A172 (cell line): ENCODE measurements at places on chromosomes 6 and 20.

GRCh38 chr6:27669624-27670301 lies 196.9 kb upstream of the ZNF184 start:
- no peak for DNase-seq

GRCh38 chr6:154440022-154440421 lies 70.5 kb downstream of the CNKSR3 start:
- DNase-seq, result no peak

- DNase-seq, result no peak
Measured at GRCh38 chr20:25295386-25296093, 47.7 kb downstream of the PYGB start.

DNA sequence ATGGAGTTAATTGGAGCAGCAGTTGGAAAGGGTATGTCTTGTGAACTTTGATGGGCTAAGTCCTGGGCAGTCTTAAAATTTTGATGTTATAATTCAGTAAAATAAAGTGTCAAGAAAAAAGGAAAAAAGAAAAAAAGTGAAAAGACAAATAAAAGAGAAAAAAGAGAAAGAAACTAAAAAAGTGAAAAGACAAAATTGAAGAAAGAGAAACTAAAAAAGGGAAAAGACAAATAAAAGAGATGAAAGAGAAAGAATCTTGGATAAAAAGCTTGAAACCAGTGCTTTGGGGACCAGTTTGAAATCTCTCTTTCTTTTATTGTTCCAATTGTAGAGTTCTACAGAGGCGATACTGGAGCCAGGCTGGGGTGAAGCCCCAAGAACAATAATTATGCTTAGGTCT lies 12.0 kb upstream of the PGK2 start:
- no peak for DNase-seq

- peak; percentile 32 for DNase-seq
Measured at GRCh38 chr6:19812512-19813119, 24.6 kb upstream of the ID4 start.

DNA sequence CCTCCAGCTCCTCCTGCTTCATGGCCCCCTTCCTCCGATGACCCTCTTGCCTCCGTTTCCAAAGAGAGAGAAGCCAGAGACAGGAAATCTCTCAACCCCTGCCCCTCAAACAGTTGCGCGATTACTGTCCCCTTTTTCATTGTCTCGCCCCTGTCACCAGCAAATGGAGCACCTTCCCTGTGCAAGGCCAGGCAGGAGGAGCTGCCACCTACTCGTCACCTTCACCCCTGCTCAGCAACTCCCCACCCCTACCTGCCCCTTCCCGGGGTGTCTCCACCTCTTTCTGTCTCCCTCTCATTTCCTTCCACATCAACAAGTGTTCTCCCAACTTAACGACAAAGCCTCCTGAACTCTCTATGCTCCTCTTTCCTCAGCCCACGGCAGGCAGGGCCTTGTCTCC lies 13.7 kb downstream of the PNLDC1 start:
- DNase-seq, result no peak

DNA sequence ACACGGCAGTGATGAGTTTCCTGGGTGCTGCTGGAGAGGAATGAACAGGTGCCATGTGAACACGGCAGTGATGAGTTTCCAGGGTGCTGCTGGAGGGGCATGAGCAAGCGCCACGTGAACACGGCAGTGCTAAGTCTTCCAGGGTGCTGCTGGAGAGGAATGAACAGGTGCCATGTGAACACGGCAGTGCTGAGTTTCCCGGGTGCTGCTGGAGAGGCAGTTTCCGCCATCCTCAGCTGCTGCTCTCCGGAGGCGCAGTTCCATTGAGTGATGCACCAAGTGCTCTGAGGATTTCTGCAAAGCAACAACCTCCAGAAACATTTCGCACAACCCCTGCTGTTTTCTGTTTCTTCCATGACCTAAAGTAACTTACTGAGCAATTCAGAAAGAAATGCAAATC lies 155.4 kb downstream of the SMOC2 start:
- DNase-seq, result no peak

- no peak for DNase-seq
Measured at GRCh38 chr6:29887819-29888776, 54.2 kb upstream of the HLA-A start.

GRCh38 chr6:17527076-17527475 lies 73.0 kb upstream of the FAM8A1 start:
- DNase-seq, result no peak

GRCh38 chr6:143205991-143206390 lies 145.3 kb downstream of the AIG1 start:
- no peak for DNase-seq

DNA sequence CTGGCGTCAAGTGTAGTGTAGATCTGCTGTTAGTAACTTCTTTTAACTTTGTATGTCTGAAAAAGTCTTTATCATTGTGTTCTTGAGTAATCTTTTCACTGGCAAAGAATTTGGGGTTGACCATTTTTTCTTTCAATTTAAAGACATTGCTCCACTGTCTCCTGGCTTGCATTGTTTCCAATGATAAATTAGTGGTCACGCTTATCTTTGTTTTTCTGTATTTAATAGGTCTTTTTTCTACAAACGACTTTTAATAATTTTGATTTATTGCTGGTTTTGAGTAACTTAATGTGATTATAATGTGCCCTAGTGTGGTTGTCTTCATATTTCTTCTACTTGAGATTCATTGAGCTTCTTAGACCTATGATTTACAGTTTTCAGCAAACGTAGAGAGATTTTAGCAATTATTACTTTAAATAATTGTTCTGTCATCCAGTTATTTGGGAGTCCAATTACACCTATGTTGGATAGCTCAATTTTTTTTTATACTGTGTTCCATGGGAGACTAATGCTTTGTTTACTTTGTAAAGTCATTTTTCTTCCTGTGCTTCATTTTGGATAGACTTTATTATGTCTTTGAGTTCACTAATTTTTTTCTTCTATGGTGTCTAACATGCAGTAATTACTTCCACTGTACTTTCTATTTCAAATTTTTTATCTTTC lies 38.3 kb upstream of the HEY2 start:
- DNase-seq, result no peak

DNA sequence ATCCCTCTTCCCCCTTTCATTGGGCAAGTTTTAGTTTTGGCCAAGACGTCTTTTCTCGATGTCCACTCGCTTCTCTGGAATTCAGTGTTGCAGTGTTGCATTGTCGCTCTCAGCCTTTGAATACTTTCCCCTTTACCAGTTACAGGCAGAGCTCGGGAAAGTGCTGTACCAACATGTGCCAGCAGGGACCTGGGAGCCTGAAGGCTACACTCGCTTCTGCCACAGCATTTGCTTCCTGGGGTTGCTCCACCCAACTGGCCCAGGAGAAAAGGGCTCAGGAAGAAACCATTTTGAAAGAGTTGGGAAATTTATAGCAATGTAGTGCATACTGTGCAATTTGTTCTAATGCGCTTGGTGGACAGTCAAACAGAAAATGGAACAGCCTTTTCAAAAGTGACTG lies 78.6 kb downstream of the LINC00237 start:
- peak; percentile 35 for DNase-seq

- DNase-seq, result no peak
Measured at GRCh38 chr6:131048933-131049515, 14.0 kb downstream of the EPB41L2 start.

- DNase-seq, result no peak
Measured at GRCh38 chr6:19299129-19299528, 538.0 kb upstream of the ID4 start.

GRCh38 chr6:14386668-14387067 lies 269.1 kb downstream of the CD83 start:
- no peak for DNase-seq

- no peak for DNase-seq
Measured at GRCh38 chr6:125539892-125540291, 209.5 kb upstream of the HEY2 start.

GRCh38 chr6:116190550-116190949 lies 63.3 kb downstream of the TSPYL4 start:
- DNase-seq, result peak; percentile 5

DNA sequence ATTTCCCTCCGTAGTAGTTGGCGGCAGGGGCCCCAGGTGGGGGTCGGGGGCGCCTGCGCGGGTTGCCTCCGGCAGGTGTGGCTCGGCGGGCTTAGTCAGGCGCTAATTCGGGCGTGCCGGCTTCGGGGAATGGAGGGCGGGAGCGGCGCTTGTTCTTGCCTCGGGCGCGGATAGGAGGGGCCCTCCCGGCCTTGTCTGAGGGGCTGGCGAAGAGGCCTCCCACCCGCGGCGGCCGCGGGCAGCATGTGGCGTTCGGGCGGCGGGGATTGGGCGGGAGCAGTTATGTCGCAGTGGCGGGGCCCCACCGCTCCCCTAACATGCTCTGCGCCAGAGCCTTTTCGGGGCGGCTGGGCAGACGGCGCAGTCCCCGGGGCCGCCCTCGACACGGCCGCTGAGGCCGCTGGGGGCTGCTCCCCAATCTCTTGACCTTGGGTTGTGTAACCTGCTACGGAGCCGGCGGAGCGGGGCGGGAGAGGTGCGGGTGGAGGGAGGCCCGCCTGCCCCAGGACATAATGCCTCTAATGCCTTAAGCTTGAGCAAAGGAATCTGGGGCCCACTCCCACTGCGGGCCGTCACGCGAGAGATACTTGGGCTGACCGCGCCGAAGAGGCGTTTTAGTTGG lies 1.1 kb downstream of the AMD1 start:
- DNase-seq, result no peak

DNA sequence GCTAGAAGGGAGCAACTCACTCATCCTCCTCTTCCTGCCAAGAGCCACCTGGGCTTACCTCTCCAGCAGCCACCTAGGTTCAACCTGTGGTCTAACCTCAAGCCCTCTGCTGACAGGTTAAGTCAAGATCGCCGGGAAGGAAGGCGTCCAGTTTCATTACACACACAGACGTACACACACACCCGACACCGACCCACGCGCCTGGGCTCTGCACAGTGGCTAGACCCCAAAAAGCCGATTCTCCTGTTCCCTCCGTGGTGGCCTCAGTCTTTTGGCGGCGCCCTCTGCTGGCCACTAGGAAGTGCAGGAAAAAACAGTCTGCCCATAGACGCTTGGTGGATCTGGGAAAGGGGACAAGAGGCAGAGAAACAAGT lies 52.8 kb downstream of the MRPL14 start:
- peak; percentile 60 for DNase-seq

- no peak for DNase-seq
Measured at GRCh38 chr6:108799791-108800190, 48.4 kb upstream of the ARMC2 start.

- no peak for DNase-seq
Measured at GRCh38 chr6:43741829-43742228, 28.2 kb upstream of the VEGFA start.

- DNase-seq, result no peak
Measured at GRCh38 chr6:56483929-56484328, 158.8 kb downstream of the DST start.

- DNase-seq, result no peak
Measured at GRCh38 chr6:149988550-149989346, 25.0 kb downstream of the ULBP1 start.

GRCh38 chr6:24149836-24150235 lies 23.8 kb downstream of the NRSN1 start:
- DNase-seq, result no peak

- DNase-seq, result no peak
Measured at GRCh38 chr6:137915790-137916189, 48.7 kb downstream of the TNFAIP3 start.

DNA sequence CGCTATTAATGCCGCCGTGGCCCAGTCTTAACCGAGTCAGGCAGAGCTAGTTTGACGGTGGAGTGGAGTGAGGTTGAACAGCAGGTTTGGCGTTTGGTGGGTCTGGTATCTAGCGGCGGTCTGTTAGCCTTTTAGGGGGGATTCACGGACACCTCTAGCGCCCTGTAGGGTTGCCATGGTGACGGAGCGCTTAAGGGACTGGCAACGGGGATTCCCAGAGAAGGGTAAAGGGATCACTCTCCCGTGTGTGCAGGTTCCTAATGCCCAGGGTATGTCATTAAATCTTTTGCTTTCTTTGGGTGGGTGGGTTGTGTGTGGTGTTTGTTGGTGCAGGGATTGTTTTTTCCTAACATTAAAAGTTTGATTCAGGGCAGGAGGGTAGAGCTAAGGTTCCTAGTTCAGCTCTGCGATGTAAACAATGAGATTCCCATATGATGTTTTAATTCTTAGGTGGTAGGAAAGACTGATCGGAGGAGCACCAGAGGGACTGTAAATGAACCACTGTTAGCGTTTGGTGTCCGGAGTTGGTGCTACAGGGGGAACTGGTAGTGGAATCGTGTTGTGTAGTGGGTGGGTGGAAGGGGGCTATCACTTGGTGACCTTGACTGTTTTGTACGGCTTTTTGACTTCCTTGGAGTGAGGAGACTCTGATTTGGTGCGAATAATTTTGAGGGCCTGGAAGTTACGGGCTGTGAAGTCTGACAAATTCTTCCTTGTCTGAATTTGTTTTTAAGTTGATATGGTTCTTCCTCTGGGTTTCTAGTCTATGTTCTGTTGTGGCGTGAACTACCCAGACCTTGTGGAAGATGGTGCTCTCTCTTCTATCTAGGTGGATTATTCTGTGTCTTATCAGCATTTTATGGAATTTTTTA lies 5.0 kb downstream of the BRD2 start:
- DNase-seq, result peak; percentile 40

GRCh38 chr6:41448256-41448655 lies 97.9 kb upstream of the FOXP4 start:
- no peak for DNase-seq

DNA sequence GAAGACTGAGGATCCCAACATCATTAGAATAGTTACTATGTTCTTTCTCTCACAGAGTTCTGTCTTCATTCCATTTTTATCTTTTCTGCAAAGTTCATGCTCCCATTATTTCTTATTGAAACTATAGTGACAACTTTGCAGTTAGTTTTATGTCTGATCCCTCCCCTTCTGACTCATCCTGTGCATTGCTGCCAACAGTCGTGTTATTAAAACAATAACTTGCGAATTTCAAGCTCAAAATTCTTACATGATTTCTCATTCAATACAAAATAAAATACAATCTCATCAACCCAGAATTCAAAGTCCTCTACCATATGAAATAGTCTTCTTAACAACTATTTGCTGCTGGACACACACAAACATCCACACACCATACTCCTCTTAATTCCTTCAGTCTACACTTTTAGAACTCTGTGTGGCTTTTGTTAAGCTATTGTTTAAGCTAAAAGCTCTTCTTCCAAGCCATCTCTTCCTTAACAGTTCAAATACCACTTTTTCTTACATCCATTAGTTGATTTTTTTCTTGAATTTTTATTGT lies 261.4 kb upstream of the IRAK1BP1 start:
- peak; percentile 54 for DNase-seq

DNA sequence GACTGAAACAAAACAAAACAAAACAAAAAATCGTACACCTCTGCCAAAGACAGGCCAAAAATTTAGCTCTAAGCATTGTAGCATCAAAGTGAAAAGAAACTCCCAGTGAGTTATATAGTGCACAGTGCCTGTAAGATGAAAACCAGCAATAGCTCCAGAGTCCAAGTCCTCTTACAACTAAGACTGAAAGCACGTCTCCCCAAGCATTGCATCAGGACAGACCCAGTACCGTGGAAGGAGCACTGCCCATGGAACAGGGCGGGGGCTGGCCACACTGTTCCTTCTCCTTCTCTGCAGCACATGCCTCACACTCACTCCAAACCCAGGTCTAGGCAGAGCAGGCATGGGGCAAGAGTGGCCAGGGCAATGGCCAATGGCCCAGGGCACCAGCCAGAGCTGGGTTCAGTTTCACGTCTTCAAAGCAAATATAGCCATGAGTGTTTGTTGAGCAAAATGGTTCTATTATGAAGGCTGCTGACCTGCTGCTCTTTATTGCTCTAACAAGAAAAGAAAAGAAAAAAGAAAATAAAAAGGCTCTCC lies 72.2 kb upstream of the PBOV1 start:
- DNase-seq, result no peak

GRCh38 chr6:151716526-151716932 lies 91.0 kb upstream of the ESR1 start:
- DNase-seq, result peak; percentile 5
